ENCODE measurements at places on chromosomes 6 and 20. TPM values are rescaled to one million over a fixed set of nuclear protein-coding genes. Genes with fewer than 3 reads are reported as not detected.

Gene TMEM14B
- total RNA-seq = 68.3 TPM

Gene CCM2L
- 3.2 TPM for total RNA-seq

Gene MYLK4
- total RNA-seq = 15.5 TPM

Gene WFDC6
- total RNA-seq = not detected

Gene LTB
- total RNA-seq = not detected

Gene FILIP1
- 74.4 TPM for total RNA-seq

Gene MYL9
- total RNA-seq = 24.4 TPM

Gene RFX6
- not detected for total RNA-seq

Gene ADAT2
- 0.51 TPM for total RNA-seq

Gene CD40
- 7.8 TPM for total RNA-seq

Gene CABLES2
- 9.3 TPM for total RNA-seq

Gene CFAP206
- total RNA-seq = 1.6 TPM

Gene PTK6
- total RNA-seq = not detected

Gene ZNF334
- total RNA-seq = not detected

Gene TGM2
- 59.3 TPM for total RNA-seq

Gene PRR18
- total RNA-seq = not detected

Gene SLC17A2
- not detected for total RNA-seq

Gene CSNK2A1
- total RNA-seq = 144 TPM

Gene PKHD1
- 0.02 TPM for total RNA-seq

Gene ADGB
- not detected for total RNA-seq

Gene LRRC73
- not detected for total RNA-seq

Gene ZCCHC3
- total RNA-seq = 9.4 TPM

Gene MYH7B
- total RNA-seq = 2.3 TPM

Gene KIFC1
- total RNA-seq = 0.64 TPM

Gene HLA-DOB
- total RNA-seq = 0.36 TPM
